ENCODE measurements at places on chromosomes 3 and 15. TPM values are rescaled to one million over a fixed set of nuclear protein-coding genes. Genes with fewer than 3 reads are reported as not detected.

The TEX9 gene
- 3.2 TPM for total RNA-seq

The ASB14 gene
- 0.18 TPM for total RNA-seq

The MYO5C gene
- 5.3 TPM for total RNA-seq

The B3GALNT1 gene
- total RNA-seq: 20.4 TPM

The P2RY13 gene
- total RNA-seq: 0.75 TPM

The CLSTN2 gene
- total RNA-seq: 3.1 TPM

The ACAA1 gene
- total RNA-seq: 11.7 TPM

The SLC28A1 gene
- 0.35 TPM for total RNA-seq

The RAB7A gene
- total RNA-seq: 31.5 TPM

The ROBO2 gene
- total RNA-seq: 7.2 TPM

The DLEC1 gene
- total RNA-seq: 0.22 TPM

The GRIP2 gene
- total RNA-seq: 14.9 TPM

The POLQ gene
- 2.7 TPM for total RNA-seq
